SJCRH30 (cell line): ENCODE measurements at places on chromosomes 1 and 21.

DNA sequence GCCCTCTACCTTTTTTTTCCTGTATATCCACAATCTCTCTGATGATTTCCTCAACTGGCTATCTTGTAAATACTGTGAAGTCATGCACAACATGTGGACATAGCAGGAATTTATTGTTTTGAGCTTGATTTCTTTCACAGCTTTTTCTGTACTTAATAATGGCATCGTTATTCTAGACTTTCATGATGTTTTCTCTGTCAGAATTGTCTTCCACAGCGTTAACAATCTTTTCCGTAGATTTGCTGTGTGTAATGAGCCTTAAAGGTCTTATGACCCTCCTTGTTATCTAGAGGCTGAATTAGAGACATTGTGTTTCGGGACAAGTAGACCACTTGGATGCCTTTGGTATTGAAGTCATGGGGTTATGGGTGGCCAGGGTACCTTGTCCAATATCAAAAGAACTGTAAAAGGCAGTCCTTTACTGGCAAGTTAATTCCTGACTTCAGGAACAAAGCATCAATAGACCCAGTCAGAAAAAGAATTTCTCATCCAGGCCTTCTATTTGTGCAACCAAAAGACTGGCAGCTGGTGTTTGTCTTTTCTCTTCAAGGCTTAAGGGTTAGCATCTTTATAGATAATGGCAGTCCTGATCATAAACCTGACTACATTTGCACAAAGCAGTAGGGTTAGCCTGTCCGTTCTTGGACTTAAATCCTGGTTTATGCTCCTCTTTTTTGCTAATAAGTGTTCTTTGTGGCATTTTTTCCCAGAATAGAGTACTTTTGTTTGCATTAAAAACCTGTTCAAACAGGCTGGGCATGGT, 30.1 kb upstream of the CHAF1B start:
- no peak for DNase-seq

DNA sequence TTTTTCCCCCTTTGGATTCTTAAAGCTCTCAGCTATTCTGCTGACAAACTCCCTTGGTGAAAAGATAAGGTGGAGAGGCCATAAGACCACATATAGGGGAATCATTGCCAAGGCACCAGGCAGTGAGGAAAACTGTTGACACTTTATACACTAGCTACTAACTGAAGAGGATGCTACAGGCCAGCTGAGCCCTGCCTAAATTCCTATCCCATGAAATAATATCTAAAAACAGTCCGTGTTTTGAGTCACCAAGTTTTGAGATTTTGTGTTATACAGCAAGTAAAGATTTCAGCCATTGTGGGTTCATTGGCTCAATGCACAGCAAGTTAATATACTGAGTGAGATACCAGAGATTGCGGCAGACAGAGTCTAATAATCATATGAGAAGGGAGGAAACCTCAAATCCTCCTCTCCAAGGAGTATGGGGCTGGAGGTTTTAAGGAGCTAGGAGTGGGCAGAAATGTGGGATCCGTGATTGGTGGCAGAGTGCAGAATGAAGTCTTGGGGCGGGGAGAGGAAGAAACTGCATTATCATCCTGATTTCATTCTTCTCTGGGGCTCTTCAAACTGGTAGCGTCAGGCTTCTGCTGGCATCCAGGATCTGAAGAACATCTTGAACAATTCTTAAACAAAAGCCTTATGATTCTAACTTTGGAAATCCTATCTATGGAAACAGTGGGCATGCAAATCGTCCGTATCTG, 9.2 kb downstream of the CLDN8 start:
- no peak for DNase-seq

DNA sequence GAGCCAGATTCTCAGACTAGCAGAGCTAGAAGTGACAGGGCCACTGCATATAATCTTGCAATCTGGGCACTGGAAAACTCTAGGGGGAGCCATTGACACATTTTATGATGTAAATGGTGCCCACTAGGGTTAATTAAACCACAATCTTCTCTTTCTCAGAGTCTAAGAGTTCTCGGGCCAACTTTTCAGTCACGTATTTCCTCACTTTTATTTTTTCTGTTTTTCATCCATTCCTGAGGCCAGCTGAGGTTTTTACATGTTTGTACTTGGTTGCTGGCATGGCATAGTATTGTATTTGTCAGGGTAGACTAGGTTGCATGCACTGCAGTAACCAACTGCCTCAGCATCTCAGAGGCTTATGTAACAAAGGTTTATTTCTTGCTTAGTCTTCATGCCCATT, 138.2 kb downstream of the ZNF326 start:
- peak; percentile 62 for DNase-seq

GRCh38 chr1:16980473-16981268, at the start of gene MFAP2:
MFAP2 (minus strand) TSS chr1:16980620; CDS start chr1:16978273, 2,347 bp downstream.
- no peak for DNase-seq

DNA sequence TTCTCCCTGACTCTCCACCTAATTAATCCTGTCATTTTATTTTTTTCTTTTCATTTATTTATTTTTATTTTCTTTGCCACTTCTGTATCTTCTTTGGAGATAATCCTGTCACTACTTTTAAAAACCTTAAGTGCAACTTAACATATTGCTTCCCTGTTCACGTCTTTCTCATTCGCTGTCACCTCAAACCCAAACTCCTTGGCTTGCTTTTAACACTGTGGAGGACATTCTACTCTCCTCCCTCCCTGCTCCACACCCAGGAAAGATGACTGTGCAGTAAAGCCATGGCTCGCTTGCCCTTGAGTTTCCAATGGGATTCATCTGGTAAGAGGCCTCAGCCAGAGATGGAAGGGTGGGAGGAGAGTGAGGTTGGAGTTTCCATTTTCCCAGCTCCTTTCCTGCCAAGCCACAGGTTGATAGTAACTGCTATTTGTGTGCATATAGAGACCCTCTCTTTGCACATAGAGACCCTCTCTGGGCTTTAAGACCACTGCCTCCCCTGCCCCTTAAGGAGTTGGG, 6.4 kb upstream of the BRWD1 start:
- DNase-seq = no peak

DNA sequence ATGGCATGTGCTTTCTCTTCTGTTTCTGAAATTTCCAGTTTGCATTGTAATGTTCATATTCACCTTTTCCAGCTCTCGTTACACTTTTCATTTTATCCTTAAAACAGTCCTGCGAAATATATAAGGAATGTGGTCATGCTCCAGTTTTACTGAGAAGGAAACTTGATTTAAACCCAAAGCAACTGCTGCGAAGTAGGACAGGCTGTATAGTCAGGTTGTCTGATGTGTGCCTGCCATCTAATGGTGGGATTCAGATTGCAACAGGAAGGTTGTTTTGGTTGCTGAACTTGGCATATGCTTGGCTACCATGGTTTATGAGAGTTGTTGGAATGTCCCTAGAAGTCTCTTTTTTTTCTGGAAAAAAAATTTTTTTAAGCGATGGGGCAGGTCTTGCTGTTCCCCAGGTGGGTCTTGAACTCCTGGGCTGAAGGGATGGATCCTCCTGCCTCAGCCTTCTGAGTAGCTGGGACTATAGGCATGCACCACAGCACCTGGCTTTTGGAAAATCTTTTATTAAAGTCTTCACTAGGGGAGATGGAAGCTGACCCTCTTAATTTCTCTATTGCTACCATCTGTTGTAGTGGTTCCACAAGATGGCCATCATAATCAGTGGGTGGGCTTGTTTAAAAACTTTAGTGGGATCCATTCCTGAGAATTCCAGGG, 86.9 kb downstream of the UCK2 start:
- DNase-seq = peak; percentile 81

GRCh38 chr1:184759112-184759511, 4.5 kb upstream of the EDEM3 start:
- DNase-seq = no peak

- no peak for DNase-seq
These were observed 270.7 kb downstream of the S1PR1 start for GRCh38 chr1:101507547-101507971.

DNA sequence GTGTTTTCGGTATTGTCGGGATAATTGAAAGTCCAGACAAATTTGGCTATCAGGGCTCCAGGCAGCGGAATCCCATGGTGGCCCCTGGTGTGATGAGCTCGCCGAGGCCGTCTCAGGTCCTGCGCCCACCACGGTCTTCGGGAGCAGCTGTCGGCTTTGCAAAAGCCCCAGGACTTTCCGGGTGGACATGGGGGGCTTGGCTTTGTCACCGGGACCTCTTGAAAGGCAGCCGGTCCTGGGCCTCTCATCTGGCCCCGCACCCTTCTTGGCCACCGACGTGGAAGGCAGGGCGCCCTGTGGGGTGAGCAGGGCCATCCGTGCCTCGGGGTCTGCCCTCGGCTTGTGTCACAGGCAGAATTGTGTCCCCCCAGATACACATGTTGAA, 87.1 kb upstream of the ACTRT2 start:
- DNase-seq = no peak

DNA sequence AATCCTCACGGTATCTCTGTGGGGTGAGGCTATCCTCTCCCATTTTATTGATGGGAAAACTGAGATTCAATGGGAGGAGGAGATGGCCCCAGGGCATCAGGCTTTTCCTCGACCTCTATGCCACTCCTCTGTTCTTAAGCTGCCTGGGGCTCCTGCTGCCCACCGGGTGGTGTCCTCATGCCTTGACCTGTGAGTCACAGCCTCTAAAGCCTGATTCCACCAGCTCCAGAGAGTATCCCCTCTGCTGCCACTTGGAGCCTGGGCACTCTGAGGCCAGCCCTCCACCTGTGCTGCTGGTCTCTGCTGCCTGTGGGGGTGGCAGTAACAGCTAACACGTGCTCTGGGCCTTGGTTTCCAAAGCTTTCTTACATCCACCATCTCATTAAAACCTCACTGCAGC, 241.2 kb downstream of the TRABD2B start:
- DNase-seq = no peak

- DNase-seq = no peak
These were observed 95.5 kb downstream of the KAZN start for GRCh38 chr1:14693949-14694348.

DNA sequence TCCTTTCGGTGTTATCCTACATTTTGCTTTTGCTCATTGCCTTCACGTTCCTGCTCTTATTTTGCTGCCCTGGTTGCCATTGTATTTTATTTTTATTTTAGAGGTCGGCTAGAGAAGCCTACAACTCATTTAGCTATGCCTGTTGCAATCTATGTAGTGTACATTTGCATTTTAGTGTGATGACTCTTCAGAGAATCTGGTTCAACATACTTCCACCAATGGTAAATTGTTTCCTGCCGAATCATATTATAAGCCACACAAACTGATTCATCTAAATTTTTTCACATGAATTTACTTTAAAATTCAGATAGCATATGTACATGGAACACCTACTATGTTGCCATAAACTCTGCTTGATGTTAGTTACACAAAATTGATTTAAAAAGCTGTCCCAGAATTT, 1596.9 kb downstream of the PLA2G4A start:
- DNase-seq = no peak

GRCh38 chr1:214330222-214330621, 49.3 kb downstream of the SMYD2 start:
- DNase-seq = no peak

GRCh38 chr1:246213947-246214346, 293.1 kb downstream of the SMYD3 start:
- no peak for DNase-seq

GRCh38 chr1:103461161-103462105, 64.1 kb upstream of the RNPC3 start:
- peak; percentile 22 for DNase-seq

DNA sequence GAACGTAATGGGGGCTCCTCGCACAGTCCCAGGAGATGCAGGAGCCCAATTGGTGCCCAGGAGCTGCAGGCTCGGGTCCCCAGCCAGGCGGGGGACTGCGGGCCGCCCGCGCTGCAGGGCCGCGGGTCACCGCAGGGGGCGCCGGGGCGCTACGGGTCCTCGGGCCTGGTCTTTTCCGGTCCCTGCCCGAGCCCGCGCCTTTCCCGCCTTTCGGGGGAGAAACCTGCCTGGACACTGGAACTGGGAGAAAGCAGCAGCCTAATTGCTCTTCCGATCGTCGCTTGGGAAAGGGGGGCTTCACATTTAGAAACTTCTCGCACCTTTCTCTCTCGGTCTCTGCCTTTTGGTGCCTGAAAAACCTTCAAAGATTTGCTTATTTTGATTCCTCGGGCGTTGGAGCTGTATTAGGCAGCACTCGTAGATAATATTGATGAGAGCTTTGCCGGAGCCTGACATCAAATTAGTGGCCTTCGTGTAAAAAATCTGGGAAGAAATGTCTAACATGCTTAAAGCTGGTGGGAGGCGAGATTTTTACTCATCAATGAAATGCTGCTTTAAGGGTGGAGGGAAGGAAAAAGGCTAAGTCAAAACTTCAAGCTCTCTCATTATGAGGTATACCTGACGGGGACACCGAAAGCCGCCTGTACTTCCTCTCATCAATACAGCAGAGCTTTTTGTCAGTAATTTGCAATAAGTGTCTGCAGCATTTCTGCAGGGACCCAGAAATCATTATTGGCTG, 12.6 kb upstream of the BARHL2 start:
- DNase-seq = no peak

DNA sequence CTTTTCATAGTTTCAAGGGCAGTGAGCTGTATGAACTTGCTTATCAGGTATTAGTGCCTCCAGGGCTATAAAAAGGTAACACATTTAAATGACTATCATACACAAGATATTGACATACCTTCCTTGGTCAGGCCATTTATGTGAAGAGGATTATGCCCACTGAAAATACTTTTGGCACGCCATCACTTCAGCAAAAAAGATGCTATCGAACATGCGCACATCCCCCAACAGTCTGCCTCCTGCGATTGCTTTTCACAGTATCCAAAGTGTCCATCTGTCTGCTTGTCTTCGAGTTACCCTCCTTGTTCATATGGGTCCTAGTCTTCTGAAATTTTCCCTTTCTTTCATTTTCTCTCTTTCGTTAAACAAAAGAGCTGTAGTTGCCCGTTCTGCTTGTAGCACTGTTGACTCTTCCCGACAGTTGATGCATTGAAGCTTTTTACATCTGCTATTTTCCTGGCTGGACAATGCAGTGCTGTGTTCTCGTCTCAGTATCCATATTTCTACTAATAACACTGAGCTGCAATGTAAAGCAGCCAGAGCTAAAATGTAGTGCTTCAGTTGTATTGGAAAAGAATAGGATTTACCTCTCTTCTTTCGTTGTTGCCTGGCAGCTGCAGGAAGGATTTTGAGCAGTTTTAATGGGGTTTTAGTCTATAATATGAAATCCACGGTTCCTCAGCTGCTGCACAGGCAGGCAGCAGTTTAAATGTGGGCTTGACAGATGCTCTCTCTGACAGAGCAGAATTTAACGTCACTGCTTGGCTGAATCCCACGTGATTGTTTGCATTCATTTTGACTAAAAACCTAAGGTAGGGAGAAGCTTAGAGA, at the start of gene B3GALT2:
Gene B3GALT2 (minus strand): TSS at position 713 of the 831 bp plus-strand sequence. CDS start 5,051 bp downstream, outside the sequence.
- peak; percentile 78 for DNase-seq

DNA sequence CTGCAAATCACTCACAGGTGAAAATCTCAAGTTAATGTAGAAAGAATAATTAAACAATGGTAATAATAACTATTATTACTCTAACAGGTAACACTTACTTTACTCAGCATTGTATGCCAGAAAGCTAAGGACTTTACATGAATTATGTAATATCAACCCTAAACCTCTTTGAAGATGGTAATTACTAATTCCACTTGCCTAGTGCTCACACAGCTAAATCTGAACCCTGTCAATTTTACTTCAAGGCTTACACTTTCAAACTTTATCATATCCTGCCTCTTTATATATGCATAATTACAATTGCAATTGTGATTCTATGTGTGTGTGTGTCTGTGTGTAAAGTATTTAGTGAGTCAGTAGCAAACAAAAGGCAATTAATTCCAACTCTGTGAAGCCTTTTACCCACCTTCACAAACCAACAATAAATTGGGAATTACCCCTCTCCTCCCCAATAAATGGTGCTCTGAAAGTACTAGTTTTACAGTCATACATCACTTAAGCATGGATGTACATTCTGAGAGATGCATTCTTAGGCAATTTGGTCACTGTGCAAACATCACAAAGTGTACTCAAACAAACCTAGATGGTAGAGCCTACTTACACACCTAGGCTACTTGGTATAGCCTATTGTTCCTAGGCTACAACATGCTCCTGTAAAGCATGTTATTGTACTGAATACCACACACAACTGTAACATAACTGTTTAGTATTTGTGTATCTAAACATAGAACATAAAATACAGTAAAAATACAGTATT, 5.9 kb downstream of the ZNF644 start:
- no peak for DNase-seq
